ENCODE measurements at places on chromosomes 11 and 22.

- no peak for DNase-seq
Observed at GRCh38 chr22:50544078-50544745, 1.5 kb upstream of the KLHDC7B start.

GRCh38 chr22:40855979-40856512, 393 bp downstream of the ST13 start:
- DNase-seq, result peak; percentile 58

DNA sequence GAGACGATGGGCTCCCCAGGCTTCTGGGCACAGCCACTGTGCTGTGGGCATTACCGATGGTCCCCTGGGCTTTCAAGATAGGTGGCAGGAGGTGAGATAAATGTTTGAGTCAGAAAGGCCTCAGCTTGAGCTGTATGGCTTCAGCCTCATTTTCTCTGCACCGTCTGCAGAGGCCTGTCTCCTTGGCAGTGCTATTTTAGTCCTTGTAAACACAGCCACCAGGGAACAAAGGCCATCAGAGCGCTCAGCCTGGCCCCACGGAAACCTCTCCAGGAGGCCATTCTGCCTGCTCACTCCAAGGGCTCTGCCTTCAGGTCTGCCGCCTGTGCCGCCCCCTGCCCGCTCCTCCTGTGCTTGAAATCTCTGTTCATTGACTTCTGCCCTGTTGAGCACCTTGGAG, 1424.9 kb downstream of the TBC1D22A start:
- DNase-seq, result no peak

DNA sequence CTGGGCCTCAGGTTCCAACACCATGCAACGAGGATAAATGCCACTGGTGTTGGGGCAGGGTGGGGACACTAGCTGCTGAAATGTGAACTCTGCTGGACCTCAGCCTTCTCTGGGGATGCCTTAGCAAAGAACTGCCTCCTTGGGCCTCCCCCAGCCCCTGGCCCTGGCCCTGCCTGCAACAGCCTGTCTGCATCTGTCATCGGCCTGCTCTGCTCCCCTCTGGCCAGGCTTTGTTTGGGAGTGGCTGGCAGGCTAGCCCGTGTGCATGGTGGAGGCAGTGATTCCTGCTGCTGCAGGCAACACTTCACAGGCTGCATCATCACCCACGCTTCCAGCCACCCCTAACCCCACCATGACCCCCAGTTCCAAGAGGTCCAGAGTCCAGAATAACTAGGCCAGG, 11.5 kb upstream of the MYOD1 start:
- DNase-seq, result no peak

DNA sequence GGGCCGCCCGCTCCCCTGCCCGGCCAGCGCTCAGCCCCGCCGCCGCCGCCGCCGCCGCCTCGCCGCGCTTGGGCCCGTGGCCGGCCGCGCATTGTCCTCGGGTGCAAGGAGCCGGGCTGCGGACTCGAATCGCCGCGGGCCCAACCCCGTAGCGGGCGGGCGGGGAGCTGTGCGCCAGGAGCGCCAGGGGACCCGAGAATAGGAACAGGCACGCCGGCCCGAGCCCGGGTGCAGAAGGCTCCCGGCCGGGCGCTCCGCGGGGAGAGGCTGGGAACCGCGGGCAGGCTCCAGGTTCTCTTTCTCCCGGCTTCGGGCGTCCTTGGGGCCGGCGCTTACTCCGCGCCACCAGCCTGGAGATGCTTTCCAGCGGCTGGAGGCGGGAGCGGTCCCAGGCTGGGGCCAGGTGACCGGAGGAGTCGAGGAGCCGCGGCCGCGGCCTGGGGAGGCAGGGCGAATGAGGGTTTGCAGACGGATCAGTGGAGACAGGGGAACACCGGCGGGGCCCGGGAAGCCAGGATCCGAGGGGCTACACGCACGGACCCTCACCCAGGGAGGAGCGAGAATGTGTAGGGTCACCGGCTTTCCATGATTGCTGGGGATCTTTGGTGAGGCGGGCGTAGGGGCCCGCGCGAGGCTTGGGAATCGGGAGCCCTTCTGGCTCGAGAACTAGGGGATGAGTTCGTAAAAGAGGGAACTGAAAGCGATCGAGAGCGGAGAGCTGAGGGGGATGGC, 726 bp downstream of the PKNOX2 start:
- DNase-seq, result no peak

All from pons (tissue), 1 donor.